ENCODE measurements at places on chromosomes 2 and 18.

- DNase-seq, result no peak
Observed at GRCh38 chr2:150327564-150328489, 159.6 kb downstream of the RND3 start.

- no peak for DNase-seq
Observed at GRCh38 chr2:74712223-74713053, 58.4 kb downstream of the SEMA4F start.

GRCh38 chr2:795531-796041 is 118.4 kb upstream of the TMEM18 start:
- no peak for DNase-seq

DNA sequence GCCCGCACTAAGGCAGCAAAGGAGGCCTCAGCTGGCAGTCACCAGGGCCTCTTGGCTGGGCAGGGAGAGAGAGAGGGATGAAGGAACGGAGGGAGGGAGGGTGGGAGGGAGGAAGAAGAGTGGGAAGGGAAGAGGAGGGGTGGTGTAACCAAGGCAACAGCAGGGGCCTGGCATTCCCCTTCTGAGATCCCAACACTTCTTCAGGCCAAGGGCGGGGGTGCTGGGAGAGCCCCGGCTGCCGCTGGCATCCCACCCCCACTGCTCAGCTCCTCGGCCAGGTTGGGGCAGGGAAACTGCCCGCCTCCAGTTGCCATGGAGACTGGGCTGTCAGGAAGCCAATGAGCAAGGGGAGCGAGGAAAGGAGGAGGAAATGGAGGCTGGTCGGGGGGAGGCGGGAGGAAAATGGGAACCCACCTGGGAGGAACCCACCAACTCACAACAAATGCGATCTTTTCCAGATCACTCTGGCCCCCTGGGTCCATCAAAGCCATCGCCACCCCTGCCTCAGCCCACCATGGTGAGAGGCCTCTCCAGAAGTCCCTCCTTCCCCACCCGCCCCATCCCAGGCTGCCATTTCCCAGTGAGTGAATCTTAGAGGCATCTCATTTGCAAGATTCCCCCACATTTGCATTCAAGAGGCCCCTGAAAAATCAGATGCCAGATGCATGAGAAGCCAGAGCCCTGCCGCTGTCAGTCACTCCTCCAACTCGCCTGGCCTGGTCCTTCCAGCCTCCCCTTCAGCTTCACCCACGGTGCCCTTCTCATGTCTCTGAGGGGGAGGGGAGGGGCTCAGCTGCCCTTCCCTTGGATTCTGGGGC is 12.4 kb downstream of the SH2D6 start:
- peak; percentile 80 for DNase-seq

DNA sequence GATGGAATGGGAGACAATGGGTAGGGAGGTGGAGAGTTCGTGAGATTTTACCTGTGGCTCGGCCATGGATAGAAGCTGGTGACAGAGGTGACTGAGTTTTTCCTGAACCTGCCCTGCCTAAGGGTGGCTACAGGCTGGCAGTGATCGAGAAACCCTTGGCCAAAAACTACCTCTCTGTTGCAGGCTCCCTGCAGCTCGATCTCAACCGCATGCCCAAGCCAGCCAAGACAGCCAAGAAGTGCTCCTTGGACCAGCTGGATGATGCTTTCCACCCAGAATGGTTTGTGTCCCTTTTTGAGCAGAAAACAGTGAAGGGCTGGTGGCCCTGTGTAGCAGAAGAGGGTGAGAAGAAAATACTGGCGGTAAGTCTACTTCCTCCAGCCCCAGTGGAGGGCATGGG is 225.5 kb downstream of the DYSF start:
- DNase-seq, result no peak

DNA sequence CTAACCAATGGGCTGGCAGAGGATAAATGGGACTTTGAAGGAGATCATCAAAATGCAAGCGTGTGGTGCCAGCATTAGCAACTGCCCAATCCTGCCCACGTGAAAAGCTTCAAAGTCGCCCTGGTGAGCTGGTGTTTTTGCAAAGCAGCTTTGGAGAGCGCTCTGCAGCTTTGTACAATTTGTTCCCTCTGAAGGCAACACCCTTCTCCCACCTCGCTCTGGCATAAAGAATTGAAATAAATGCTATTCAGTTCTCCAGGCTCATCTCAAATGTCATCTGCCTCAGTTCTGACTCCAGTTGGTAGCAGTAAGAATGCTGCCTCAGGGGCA is 3.5 kb downstream of the COPS9 start:
- no peak for DNase-seq

DNA sequence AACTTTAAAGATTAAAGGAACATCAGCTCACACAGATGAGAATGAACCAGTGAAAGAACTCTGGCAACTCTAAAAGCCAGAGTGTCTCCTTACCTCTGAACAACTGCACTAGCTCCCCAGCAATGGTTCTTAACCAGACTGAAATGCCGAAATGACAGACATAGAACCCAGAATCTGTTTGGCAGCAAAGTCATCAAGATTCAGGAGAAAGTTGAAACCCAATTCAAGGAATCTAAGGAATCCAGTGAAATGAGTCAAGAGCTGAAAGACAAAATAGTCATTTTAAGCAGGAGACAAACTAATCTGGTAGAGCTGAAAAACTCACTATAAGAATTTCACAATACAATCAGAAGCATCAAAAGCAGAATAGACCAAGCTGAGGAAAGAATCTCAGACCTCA is 72.0 kb downstream of the STRADB start:
- DNase-seq, result no peak

All from SHP77 (cell line).